ENCODE measurements at places on chromosomes 3 and 15.

GRCh38 chr15:77895742-77896141 is 181.8 kb downstream of the TBC1D2B start:
- DNase-seq: no peak

- no peak for DNase-seq
Observed at GRCh38 chr15:72235298-72235697, 4.3 kb upstream of the PKM start.

GRCh38 chr3:15199493-15200105 is 6.4 kb upstream of the CAPN7 start:
- DNase-seq: no peak

DNA sequence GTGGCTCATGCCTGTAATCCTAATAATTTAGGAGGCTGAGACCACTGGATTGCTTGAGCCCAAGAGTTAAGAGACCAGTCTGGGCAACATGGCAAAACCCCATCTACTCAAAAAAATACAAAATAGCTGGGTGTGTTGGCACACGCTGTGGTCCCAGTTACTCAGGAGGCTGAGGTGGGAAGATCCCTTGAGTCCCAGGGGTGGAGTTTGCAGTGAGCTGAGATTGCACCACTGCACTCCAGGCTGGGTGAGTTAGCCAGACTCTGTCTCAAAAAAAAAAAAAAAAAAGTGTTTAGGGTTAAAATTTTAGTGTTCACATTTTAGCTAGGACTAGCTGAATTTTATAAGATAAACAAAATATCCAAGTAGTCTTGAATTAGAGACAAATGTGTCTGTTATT is 1340.1 kb upstream of the EPHA6 start:
- DNase-seq: no peak

- DNase-seq: no peak
Observed at GRCh38 chr3:160586679-160587078, 21.3 kb upstream of the KPNA4 start.

- DNase-seq: no peak
Observed at GRCh38 chr3:59043391-59043790, 6.4 kb downstream of the CFAP20DC start.

GRCh38 chr3:160546727-160547126 is 18.6 kb downstream of the KPNA4 start:
- no peak for DNase-seq

DNA sequence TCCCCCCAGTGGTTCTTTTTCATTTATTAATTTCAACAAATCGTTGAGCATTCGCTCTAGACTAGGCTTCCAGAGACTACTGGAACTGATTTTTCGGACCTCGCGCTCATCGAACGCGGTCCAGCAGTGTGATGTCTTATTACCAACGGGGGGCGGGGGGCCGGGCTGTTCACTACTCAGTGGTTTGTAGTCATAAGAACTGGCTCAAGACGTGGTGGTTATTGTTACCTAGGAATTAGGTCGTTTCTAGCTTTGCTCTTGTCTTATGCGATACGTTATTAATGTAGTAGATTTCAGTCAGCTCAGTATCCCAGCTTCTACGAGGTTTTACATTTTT is 858 bp downstream of the RBM5 start:
- no peak for DNase-seq

GRCh38 chr15:49383266-49383665 is 39.8 kb upstream of the FGF7 start:
- peak; percentile 51 for DNase-seq

GRCh38 chr3:95887114-95887513 is 927.3 kb upstream of the EPHA6 start:
- no peak for DNase-seq
